Stimulated activated CD8-positive, alpha-beta memory T cell treated with anti-CD3 and anti-CD28 coated beads, Interleukin-4, amount 100 ng/mL, for 48 hours (primary cell): ENCODE measurements at places on chromosomes 2 and 18.

- no peak for DNase-seq
These were observed 2.1 kb downstream of the CNTNAP5 start for GRCh38 chr2:124027182-124027581.

DNA sequence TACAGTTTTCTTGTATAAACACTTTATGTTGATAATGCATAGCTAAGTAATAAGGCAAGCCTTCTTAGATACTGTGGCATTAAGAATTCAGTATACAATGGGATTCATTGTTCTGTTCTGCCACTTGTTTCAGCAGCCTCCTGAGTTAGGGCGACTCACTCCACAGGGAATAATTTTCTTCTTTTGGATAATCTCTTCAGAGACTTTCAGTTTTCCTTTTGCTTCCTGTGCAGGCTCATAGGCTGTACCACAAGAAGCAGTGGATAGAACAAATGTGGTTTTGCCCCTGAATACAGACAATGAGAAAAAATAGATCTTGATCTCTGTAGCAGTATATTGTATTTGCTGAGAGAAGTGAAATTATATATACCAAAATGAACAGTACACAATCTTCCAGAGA, 298.0 kb downstream of the ZNF407 start:
- no peak for DNase-seq

GRCh38 chr2:4101936-4102335, 398.6 kb downstream of the DCDC2C start:
- no peak for DNase-seq

- no peak for DNase-seq
These were observed 277.7 kb upstream of the FBXO11 start for GRCh38 chr2:48183991-48184390.

DNA sequence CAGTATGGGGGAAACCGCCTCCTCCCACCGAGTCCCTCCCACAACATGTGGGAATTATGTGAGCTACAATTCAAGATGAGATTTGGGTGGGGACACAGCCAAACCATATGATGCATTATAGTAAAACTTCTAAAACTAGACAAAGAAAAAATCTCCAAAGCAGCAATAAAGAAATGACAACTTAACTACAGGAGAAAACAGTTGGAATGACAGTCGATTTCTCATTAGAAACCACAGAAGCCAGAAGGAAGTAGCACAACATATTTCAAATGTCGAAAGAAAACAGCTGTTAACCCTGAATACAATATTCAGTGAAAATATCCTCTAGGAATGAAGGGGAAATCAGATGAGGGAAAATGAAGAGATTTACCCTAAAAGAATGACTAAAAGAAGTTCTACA, 53.5 kb upstream of the TCF4 start:
- no peak for DNase-seq

- no peak for DNase-seq
These were observed 1.7 kb upstream of the VAMP5 start for GRCh38 chr2:85582492-85582891.

- DNase-seq: no peak
These were observed 488.6 kb downstream of the BCL11A start for GRCh38 chr2:60064687-60065389.

- no peak for DNase-seq
These were observed 7.0 kb upstream of the NUP35 start for GRCh38 chr2:183117226-183117625.

GRCh38 chr2:186554429-186554828, 35.4 kb upstream of the ITGAV start:
- DNase-seq: no peak

- no peak for DNase-seq
These were observed 21.5 kb upstream of the DAW1 start for GRCh38 chr2:227849906-227850305.

- DNase-seq: no peak
These were observed 571.6 kb downstream of the ARHGAP15 start for GRCh38 chr2:143700865-143701264.

DNA sequence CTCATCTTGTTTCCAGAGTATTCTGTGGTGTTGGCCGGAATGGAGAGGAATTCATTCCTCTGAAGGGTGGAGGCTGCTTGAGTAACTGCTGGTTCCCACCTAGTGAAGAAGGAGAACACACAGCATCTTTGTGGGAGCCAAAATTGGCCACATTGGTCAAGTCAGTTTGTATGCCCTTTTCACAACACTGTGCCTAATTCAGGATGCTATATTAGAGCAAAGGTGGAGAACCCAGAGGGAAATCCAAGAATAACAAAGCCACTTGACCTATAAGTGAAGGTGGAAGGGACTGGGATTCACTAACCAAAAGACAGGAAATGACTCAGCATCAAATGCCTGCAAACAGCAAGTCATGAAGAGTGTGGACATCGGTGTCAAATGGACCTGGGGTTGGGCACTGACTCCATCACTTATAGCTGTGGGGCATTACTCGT, 27.3 kb upstream of the MLPH start:
- no peak for DNase-seq

- no peak for DNase-seq
These were observed 151.3 kb downstream of the CCDC85A start for GRCh38 chr2:56335101-56335500.

- DNase-seq: no peak
These were observed 1488.0 kb upstream of the CELF4 start for GRCh38 chr18:39053571-39053970.

- no peak for DNase-seq
These were observed 76.2 kb downstream of the SATB2 start for GRCh38 chr2:199381531-199381930.

- no peak for DNase-seq
These were observed 26.9 kb upstream of the RAB31 start for GRCh38 chr18:9681217-9681616.

GRCh38 chr2:48600917-48601316, 16.7 kb upstream of the GTF2A1L start:
- no peak for DNase-seq

- DNase-seq: no peak
These were observed 1.6 kb downstream of the PDCD1 start for GRCh38 chr2:241857041-241857541.

GRCh38 chr2:10395893-10396292, 52.2 kb downstream of the ODC1 start:
- no peak for DNase-seq

GRCh38 chr2:29014811-29015421, 33.8 kb downstream of the TOGARAM2 start:
- peak; percentile 80 for DNase-seq

DNA sequence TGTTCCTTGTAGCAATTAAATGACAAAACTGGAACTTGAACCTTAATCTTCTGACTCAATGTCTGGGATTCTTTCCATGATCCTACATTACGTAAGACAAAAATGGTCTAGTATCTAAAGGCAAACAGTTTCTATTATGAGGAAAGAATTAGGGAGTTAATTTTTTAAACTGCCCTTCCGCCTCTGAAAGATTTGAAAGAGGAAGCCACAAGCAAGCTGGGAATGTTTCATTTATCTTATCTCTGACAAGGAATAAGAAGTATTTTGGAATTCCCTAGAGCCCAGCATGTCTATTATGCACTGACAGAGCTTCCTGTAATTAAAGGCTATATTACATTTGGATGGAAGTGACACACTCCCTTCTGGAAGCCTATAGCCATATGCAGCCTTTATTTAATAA, 558.8 kb upstream of the CDH2 start:
- no peak for DNase-seq

DNA sequence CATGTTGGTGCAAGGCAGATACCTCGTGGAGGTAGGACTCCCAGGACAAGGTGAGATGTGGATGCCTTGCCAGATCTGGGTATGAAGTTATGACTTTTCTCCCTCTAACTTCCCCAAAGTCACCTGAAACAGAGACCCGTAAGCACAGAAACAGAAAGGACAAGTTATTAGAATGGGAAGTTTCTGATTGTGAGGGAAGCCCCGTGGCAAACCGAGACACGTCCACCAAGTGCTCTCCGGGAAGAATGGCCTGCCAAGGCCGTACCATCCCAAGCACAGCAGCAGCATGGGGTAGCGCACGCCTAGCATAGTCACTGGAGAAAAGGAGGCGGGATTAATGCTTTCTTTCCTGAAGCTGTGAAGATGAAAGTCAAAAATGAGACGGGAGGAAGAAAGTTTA, 110.6 kb downstream of the ZNF532 start:
- DNase-seq: no peak

DNA sequence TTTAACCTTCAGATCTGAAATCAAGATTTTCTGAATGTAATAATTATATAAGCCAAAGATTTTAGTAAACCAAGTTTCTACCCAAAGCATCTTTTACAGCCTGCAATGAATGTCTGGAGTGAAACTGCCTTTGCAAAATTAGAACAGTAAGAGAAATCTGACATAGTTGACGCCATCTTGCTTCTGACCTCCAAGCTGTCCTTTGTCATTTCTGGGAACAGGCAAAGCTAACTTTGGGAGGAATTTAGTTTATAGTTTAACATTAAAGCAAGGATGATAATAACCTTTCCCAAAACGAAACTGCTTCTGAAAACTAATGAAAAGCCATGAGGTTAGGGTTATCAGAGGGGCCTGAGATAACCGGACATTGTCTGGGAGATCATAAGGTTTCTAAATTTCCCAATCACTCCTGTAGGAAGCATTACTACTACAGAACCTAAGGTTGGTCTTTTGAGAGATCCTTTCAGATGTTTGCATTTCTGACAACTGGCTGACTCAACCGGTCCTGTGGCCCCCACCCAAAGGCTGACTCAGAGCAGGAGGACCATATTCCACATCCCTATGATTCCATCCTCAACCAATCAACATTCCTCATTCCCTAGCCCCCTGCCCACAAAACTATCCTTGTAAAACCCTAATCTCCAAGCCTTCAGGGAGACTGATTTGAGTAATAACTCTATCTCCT, 124.5 kb downstream of the TMEM131 start:
- no peak for DNase-seq
